Stimulated activated CD8-positive, alpha-beta memory T cell treated with anti-CD3 and anti-CD28 coated beads, Interleukin-7, amount 100 ng/mL, for 1 hour (primary cell): ENCODE measurements at places on chromosomes 5 and 9.

DNA sequence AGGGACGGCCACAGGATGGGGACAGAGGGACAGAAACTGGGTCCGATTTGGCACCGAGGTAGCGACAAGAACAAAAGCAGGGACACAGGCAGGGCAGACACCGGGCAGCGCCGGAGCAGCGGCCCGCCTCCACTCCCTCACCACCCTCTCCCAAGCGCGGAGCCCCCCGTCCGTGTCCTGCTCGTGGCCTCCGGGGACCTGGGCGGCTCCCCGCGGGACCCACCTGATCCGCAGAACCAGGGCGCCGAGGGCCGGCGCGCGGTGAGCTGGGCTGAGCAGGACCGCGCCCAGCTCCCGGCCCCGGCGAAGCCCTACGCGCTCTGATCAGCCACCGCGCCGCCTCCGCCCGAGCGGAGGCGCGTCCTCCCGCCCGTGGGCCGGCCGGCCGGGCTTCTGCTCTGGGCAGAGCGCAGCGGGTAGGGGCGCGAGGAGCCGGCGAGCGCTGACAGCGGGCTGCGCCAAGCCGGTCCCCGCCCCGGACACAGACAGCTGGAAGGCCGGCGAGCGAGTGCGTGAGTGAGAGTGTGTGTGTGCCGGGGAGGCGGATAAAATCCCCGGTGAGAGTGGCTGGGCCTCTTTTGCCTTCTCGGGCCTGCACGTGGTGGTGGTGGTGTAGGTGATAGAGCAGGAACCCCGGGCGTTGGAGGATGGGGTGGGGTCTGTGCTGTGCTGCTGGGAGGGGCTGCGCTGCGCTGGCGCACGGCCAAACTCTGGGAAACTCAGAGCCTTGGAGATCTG, at the start of gene GGTA1:
Gene GGTA1 (minus strand): TSS at position 418 of the 738 bp plus-strand sequence. CDS start 31,922 bp downstream, outside the sequence.
- DNase-seq, result no peak

- DNase-seq, result no peak
These were observed 29.3 kb upstream of the UBE2QL1 start for GRCh38 chr5:6419340-6419852.

DNA sequence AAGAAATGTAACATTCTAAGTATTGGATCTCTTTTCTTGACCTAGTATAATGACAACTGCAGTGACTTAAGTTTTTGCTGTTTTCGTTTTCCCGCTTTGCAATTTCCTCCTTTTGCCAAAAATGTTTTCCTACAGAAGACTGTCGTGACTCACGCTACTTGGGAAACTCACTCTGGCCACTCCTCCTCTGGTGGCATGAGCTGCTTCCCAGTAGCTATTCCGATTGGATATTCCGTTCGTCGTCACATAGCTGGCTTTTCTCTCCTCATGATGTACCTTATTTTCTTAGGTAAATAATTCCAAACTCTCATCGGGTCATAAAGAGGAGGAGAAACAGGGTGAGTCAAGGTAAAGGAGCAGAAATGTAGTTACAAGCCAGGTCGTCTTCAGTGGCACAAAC, 64.9 kb downstream of the GOLPH3 start:
- DNase-seq, result no peak

DNA sequence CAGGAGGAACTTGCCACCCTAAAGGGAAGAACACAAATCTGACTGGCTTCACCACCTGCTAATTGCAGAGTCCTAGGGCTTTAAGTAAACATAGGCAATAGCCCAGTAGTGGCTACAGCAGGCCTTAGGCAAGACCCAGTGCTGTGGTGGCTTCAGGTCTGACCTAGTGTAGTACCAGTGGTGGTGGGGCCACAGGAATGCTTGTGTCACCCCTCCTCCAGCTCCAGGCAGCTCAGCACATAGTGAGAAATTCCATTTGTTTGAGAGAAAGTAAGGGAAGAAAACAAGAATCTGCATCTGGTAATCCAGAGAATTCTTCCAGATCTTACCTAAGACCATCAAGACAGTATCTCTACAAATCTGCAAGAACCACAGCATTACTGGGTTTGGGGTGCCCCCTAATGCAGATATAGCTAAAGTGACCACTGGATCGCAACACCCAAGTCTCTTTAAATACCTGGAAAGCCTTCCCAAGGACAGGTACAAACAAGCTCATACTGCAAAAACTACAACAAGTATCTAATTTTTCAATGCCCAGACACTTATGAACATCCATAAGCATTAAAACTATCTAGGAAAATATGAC, 102.6 kb upstream of the TRPM3 start:
- no peak for DNase-seq

DNA sequence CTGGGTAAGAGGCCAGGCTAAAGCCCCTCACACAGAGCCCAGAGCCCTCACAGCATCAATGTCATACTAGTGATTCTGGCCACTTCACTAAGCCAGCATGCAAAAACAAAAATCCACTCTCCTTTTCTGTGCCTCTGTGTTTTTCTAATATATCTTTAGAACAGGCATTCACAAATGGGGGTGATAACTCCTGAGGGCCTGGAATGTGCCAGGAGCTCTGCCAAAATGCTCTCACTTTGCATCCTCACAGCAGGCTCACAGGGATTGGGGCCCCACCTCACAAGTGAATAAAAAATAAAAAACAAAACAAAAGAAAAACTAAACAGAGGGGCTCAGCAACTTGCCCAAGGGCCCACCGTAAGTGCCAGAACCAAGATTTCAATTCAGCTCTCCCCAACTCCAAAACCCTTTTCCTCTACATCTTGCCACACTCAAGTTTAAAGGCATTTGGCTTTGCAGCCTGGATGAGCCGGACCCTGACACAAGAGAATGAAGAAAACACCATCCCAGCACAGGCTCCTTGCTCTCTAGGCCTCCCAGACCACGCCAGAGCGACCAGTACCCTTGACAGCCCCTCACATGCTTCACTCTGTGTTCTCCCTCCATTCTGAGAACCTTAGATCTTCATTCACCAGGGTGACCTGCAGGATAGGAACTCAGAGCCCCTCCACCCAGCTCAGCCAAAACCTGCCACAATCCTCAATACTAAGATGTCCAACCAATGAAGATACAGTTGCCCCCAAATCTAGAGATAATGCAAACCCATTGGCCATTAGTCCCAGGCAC, 51.3 kb downstream of the SAXO1 start:
- no peak for DNase-seq

DNA sequence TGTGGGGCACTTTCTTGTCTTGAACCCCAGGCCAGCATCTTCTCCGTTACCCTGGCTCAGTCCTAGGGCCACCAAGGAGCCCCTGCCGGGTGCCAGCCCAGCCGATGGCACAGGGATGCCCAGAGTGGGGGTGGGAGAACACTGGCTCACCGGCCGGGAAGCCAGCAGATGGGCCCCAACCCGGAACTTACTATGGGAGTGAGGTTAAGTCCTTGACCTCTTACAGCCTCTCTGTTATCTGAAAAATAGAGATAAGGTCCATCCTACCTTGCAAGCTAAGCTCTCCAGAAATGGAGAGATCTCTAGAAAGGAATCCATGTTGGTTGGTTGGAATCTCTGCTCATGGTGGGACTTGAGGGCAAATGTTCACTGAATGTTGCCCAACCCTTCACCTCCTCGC, 20.8 kb downstream of the SH3PXD2B start:
- DNase-seq, result no peak

GRCh38 chr9:108837530-108837929, 18.3 kb downstream of the ACTL7B start:
- DNase-seq, result no peak

DNA sequence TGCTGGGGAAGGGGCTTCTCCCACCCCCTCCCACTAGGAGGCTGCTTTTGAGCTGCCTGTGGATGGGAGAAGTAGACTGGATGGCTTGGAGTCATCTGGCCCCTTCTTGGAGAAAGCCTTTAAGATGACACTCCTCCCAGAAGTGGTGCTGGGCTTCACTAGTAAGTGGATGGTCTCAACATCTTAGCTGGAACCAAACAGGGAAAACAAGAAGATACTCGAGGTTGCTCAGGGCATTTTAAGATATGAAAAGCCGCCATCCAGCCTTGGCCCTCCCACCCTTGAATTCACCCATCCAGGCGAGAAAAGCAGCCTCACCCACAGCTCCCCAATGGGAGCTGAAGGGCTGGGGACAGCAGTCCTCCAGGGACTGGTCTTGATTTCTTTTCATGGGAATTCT, 7.8 kb upstream of the SMIM32 start:
- DNase-seq, result no peak

DNA sequence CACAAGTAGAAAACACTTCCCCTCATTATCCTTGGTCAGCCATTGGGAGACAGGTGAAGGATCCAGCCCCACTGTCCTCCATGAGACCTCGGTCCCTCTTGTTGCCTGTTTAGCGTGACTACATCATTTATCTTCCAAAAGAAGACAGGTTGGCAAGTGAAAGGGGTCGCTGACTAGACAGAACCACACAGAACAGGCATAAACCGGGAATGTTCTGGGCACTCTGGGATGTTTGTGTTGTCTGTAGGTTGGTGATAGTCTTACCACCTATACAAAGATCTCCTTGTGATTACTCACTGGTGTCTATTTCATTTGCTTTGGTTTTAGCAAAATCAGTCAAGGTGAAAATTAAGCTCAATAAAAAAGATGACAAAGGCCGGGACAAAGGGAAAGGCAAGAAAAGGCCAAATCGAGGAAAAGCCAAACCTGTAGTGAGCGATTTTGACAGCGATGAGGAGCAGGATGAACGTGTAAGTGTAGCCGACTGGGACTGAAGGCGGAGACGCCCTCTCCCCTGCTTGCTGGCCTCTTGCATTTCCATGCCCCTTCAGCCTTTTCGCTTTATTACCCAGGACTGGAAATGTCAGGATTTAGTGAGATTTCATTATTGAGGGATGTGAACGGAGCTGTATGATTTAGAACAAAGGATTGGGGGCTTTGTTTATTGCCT, 175.9 kb downstream of the SMARCA2 start:
- no peak for DNase-seq

DNA sequence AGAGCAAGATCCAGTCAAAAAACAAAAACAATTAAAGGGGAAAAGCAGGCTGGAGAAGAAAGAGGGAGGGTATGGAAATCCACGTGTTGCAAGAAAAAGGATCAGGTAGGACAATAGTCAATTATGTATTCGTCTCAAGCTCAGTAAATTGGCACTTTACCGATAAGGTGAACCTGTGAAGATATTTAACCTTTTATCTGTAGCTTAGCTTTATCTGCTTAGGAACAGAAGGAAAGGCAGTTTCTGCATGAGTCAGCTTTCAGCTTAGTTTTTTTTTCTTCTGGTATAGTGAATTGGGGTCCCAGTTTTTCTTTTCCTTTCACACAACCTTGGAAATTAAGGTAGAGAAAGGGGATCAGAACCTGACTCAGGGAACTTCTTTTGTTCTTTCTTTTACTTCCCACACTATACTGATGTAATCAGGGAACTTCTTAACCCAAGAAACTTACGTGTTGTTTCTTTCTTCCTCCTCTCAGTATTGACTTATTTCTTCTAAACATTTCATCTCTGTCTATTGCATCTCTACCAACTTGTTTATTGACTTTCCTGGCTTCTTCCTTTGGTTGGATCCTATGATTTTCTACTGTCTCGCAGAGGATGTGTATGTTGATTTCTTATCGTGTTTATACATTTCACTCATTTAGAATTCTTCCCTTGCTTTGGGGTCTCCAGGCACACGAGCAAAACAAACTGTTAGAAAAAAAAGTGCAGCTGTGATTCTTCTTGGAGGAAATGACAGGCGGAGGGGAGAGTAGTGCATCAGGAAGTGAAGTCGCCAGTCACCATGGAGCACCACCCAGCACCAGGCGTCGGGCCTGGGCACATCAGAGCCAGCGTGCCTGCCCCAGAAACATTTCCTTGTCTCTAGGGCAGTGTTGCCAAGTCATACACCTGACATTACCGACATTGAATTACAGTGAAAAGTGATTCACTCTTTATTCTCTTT, 123.0 kb upstream of the LHFPL2 start:
- DNase-seq, result no peak

- no peak for DNase-seq
These were observed 153.7 kb downstream of the TLE1 start for GRCh38 chr9:81535542-81536241.

DNA sequence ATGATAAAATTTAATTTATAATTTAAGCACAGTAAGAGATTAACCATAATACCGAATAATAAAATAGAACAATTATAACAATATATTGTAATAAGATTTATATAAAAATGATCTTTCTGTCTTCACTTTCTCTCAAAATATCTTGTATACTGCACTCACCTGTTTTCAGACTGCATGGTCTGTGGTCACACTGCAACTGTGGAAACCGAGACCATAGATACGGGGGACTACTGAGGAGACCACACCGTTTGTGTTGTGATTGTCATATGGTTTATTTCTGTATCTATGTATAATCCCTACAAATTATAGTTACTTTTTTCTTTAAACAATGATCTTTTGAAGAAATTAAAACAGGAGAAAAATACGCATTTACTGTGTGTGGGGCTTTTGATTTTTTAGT, 78.8 kb upstream of the TNFAIP8 start:
- no peak for DNase-seq

- DNase-seq, result no peak
These were observed 36.8 kb upstream of the UNC5A start for GRCh38 chr5:176773408-176774035.

DNA sequence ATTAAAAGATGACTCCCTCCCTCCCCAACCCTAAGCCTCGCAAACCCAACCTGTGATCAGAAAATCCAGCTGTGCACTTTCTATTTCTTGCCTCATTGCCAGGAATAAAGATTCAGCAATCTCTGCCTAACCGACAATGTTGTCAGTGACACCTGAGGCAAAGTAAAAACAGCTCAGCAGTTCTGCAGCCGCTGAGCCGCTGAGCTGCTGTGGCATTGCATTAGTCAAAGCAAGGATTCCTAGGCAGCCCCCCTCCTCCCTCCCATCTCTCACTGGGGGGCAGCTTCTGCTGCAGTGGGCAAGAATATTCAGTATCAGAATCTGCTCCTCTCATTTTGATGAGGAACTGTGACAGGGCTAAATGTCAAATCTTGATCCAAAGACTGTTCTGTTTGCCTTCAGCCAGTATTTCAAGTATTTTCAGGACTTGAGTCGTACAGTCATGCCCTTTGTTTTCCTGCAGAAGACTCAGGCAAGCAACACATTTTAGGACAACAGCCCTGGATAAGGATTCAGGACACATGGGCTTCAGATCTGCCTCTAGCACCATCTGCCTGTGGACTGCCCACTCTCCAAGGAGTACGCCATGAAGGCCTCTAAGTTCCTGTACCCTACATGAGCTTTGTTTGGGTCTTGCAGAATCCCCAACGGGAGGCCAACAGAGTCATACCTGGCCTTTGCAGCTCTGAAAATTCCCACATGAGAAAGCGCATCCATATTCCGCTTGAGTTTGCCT, 41.1 kb upstream of the DAP start:
- no peak for DNase-seq

GRCh38 chr9:122315534-122315933, 50.9 kb downstream of the MRRF start:
- DNase-seq, result no peak

GRCh38 chr5:93587597-93588351, 4.8 kb downstream of the NR2F1 start:
- DNase-seq, result no peak

- DNase-seq, result no peak
These were observed 184.3 kb downstream of the TSSK1B start for GRCh38 chr5:113250341-113250953.

DNA sequence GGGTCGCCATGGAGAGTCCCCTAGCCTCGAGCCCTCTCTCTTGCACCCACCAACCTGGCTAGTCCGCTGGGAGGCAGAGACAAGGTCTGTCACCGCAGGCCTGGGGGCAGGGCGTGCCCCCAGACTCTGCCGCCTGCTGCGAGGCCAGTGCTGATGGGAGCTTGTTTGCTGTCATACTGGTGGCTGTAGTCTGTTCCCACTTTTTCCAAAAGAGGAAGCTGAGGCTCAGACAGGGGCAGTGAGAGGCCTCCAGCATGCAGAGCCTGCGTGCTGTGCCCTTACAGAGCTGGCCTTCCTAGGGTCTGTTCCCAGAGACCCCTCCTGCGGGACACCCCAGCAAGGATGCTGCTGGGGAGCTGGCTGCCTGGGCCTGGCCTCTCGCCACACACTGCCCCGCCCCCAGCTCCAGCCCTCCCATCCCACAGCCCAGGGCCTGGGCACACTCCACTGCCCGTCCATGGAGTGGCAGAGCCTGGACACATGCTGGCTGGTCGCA, 21.0 kb upstream of the SUSD3 start:
- no peak for DNase-seq
